ENCODE measurements at places on chromosomes 7 and 10.

DNA sequence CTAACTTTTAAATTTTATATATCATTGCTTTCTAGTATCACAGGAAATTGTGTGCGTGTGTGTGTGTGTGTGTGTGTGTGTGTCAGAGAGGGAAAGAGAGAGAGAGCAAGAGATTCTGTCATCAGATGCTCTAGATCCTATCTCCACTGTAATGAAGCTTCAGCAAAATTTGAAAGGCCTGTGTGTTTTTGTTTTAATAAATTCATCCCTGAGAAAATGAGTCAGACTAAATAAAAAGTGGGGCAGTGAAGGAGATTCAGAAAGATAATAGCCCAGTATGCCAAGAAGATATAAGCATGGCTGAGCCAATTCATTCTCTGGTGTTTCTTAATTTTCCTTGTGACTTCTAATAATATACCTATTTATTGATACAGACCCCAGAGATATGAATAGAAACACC, 184.2 kb upstream of the TMEM196 start:
- DNase-seq, result peak; percentile 55

- DNase-seq, result peak; percentile 22
These were observed 73.0 kb upstream of the AFAP1L2 start for GRCh38 chr10:114477285-114477684.

GRCh38 chr10:97454330-97455036, 8.5 kb downstream of the ZDHHC16 start:
- DNase-seq, result no peak

DNA sequence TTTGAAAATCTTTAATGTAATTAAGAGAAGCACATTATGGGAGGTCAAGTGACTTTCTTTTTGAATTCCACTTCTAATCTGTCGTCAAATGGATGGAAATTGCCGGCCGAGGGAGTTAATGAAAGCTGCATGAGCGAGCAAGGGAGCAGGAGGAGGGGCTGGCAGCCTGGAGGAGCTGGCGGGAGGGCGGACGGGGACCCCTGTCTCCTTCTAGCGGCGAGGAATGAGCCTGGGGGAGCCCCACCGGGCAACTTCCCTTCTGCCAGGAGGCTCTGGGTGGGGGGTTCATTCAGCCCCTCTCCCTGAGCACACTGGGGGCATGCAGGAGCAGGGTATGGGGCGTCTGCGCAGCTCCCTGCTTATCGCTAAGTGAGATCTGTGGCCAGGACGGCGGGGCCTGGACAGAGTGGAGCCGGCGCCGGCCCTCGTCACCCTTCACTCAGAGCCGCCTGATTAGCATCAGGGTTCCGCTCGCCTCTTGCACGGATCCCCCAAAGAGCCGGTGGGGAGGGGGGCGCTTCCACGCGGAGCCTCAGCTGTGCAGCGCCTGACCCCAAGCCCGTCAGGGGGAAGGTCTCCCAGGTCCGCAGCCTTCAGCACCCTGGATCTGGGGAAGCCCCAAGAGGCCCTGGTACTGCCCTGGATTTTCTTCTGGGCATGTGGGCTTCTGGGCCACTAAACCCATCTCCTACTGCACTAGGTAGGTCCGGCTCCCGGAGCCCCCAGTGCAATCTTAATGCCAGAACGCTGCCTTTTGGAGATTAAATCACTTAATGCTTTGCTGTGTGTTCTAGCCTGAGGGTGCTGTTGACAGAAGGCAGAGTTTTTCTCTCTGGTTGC, 680.8 kb downstream of the LRMDA start:
- no peak for DNase-seq

- peak; percentile 22 for DNase-seq
These were observed 682.8 kb downstream of the MAGI2 start for GRCh38 chr7:78770422-78771410.

All from AG10803 (cell line).